Stimulated activated naive CD4-positive, alpha-beta T cell treated with Interleukin-2 at 50 U/mL for 16 hours (primary cell): ENCODE measurements at places on chromosomes 2 and 18.

DNA sequence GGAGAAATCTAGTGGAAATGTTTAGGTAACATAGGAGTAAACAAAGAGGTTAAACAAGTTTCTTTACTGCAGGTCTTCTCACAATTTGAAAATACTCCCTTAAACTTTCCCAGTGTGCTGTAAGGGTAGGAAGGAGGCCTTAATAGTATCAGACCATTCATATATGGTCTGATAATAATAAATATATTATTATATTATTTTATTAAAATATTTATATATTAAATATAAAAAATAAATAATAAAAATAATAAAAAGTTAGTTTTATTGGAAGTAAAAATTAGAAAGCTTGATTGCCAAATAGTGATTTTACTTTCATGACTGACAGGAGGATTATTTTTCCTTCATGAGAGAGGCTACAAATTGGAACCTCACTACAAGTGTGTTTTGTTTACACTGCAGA is 7.1 kb downstream of the NOSTRIN start:
- no peak for DNase-seq

DNA sequence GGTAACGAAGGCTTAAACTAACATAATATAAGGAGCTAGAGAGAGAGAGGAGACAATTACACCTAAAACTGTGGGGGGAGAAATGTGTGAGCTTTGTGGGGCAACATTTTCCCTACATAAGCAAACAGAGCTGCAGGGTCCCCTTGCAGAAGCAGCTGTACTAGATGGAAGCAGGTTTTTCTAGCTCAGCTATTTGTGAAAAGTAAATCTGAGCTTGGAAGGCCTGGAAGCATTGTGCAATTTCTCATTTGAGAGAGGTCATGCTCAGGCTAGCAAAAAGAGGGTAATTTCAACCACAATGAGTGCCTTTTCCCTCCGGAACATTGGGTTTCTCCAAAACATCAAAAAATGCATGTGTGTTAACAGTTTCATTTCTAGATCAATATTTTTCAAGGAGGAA is 130.0 kb downstream of the ARL4C start:
- no peak for DNase-seq

- no peak for DNase-seq
Observed at GRCh38 chr2:70046534-70046933, 40.7 kb upstream of the PCBP1 start.

- DNase-seq = no peak
Observed at GRCh38 chr2:167187049-167187727, 298.9 kb downstream of the XIRP2 start.

GRCh38 chr18:59467497-59467896 is 108.4 kb upstream of the LMAN1 start:
- DNase-seq = no peak

DNA sequence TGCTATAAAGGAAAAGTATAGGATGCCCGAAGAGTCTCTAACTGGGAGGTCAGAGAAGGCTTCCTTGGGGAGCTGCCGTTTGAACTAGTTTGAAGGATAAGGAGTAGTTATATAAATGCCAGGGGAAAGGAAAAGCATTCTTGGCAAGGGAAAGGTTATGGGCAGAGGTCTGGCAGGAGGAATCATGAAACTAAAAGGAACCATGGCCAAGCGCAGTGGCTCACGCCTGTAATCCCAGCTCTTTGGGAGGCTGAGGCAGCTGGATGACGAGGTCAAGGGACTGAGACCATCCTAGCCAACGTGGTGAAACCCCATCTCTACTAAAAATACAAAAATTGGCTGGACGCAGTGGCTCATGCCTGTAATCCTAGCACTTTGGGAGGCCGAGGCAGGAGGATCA is 100.6 kb upstream of the MSH2 start:
- DNase-seq = no peak

DNA sequence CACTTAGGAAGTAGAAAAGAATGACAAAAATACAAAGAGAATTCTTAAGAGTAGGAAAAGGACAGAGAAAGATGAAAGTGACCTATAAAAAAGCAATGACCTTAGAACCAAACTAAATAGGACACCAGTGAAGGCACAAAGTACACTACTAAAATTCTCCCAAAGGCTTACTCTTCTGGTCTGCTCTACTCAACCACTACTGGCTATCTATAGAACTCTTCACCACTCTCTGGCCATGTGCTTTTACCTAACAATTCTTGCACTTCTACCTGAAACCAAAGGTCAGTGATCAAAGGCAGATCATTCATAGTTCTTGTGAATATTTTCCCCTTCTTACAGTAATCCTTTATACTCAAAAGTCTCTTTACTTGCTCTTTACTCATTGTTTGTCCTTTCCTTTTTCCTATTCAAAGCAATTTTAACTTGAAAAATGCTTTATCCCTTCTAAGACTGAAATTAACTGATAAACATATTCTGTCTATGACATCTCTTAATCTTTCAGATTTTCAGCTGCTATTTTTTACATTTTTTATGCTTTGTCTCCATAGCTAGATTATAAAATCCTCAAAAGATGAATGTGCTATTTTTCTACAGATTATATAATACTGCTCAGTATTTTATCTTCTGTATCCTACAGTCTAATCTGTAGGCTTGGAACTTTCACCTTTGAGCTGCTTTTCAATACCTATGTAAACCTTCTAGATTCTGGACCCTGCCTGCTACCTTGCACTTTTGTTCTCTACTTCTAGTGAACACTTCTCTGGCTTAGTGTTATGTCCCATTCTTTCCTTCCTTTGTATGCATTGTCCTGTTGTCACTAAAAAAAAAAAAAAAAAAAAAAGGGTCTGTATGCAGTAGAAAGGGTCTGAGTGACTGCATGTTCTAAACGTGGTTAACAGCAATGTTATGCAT is 64.6 kb downstream of the NCKAP1 start:
- no peak for DNase-seq

- no peak for DNase-seq
Observed at GRCh38 chr18:79871481-79872091, 73.8 kb downstream of the KCNG2 start.

- DNase-seq = no peak
Observed at GRCh38 chr18:62066102-62066818, 120.6 kb downstream of the PIGN start.

DNA sequence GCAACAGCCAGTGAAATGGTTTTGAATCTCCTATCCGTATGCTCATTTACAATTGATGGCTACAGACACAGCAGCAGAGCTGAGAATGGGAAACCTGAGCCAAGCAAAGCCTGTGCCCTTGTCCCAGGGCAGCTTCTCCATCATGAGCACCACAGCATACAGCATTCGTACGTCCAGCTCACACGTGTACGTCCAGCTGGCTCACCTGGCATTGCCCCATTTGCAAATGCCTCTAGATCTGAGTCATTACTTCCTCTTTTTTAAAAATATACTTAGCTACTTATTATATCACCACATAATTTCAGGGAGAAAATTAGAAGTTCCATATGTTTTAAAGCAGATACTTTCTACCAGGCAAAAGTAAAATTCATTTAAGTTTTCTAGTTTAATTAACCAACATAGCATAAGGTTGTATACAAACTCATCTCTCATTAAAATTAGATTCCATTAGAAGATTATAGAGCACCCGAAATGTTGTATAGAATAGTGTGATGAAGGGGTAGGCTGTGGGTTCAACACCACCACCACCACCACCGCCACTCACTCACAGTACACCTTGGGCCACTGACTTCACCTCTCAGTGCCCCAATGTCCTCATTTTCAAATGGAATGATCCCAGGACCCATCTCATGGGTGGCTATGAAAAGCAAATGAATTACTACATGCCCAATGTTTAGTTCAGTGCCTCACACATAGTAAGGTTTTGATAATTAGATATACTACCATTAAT is 31.4 kb upstream of the TMEM177 start:
- no peak for DNase-seq

DNA sequence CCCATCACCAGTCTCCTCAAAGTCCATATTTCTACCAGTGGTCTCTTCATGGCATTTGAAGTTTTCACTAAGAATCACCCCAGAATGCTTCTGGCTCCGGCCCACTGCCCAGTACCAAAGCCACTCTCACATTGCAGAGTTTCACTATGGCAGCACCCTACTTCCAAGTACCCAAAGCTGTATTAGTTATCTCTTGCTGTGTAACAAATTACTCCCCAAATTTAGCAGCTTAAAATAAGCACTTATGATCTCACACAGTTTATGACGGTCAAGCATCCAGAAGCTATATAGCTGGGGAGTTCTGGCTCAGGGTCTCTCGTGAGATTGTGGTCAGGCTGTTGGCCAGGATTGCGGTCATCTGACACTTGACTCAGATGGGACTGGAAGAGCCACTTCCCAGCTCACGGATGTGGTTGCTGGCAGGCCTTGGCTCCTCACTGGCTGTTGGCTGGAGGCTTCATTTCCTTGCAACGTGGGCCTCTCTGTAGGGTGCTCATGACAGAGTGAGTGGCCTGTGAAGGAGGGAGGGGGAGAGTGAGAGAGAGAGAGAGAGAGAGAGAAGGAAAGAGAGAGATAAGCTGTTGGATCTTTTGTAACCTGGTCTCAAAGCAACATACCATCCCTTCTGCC is 189.5 kb downstream of the CTIF start:
- no peak for DNase-seq

DNA sequence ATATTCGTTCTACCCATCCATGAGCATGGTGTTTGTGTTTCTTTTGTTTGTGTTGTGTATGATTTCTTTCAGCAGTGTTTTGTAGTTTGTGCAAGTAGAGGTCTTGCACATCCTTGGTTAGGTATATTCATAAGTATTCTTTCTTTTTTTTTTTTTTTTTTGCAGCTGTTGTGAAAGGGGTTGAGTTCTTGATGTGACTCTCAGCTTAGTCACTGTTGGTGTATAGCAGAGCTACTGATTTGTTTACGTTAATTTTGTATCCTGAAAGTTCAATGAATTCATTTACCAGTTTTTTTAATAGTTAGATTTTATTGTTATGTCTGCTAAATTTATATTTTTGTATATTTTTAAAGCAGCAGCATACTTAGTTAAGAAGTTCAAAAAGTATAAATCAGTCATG is 834.4 kb upstream of the NRXN1 start:
- DNase-seq = no peak

- DNase-seq = no peak
Observed at GRCh38 chr2:8149985-8150539, 531.8 kb upstream of the ID2 start.

GRCh38 chr2:109270505-109271312 is 141.7 kb downstream of the SH3RF3 start:
- no peak for DNase-seq

- no peak for DNase-seq
Observed at GRCh38 chr2:182144776-182145165, 159.1 kb downstream of the PPP1R1C start.

DNA sequence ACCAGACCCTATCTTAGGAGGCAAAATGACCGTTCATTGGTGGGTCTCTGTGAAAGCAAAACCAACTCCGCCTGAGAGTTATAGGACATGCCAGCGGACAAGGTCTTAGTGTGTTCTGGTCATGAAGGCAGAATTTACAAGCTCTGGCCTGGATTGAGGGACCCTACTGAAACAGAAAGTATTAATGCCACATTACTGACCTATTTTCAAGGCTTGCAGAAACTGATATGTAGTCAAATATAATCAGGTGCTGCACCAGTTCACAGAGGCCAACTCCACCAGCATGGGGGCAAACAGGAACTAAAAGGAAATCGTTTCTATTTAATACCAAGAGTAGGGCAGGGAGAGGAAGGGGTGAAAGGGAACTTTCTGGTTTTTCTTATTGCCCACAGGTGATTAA is 19.7 kb downstream of the TYMS start:
- no peak for DNase-seq

DNA sequence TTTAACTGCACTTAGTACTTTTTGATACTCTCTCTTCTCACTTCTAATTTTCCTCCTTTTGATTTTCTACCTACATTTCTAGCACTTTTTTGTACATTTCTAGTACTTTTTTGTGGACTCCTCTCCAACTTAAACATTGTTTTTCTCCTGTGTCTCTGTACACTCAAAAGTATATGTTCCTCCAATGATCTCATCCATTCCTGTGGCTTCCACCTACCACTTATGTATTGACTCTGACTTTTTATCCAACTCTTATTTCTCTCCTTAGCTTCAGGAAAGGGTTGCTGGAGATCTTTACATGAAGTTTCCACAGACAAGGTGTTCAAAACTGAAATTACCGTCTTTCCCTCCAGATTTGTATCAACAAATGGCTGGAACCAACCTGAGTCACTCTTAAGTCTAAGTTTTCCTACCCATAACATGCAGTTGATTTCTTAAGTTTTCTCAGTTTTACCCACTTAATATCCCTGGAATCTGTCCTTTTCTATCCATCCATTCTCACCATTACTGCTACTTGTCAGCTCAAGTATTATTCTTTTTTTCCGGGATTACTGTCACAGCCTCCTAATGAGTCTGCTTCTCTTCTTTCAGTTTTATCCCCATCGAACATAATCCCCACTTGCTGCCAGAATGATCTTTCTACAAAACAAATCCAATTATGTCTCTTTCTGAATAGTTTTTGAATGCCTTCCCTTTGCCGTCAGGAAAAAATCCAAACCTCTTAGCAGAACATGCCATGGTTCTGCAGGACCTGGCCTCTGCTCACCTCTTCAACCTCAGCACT is 22.6 kb upstream of the PELI1 start:
- DNase-seq = no peak

GRCh38 chr2:103353774-103354173 is 591.9 kb downstream of the TMEM182 start:
- no peak for DNase-seq

- DNase-seq = no peak
Observed at GRCh38 chr2:233130481-233131020, 70.4 kb downstream of the INPP5D start.

DNA sequence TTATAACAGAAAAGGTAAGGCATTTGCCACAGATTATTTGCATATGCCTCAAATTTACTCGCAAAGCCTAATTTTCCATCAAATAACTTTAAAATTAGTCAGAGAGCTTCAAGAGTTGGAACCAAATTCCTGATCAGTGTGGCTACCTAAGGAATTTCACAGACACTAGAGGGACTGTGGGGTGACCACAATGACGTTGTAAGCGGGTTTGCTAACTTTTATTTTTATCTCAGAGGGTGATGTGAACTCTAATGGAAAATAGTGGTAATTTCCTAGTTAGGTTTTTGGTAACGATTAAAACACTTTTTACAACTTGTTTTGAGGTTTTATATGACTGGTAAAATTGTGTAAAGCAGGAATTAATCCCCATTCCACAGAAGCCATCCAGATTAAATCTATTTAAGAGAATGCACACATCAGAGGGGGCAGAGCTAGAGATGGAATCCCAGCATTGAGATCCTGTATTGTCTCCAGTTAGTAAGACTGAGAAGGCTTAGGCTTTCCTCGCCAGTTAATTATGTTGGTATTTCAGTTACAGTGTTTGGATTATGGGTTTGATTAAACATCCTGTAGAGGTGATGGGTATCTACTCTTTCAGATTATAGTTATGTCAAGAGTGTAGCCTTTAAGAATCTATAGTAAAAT is 129.0 kb downstream of the GPD2 start:
- no peak for DNase-seq

GRCh38 chr2:145845207-145845894 is 1325.4 kb upstream of the ZEB2 start:
- DNase-seq = no peak

- no peak for DNase-seq
Observed at GRCh38 chr2:36389091-36389564, 33.5 kb downstream of the CRIM1 start.
